ENCODE measurements at places on chromosomes 2 and 18.

- no peak for DNase-seq
These were observed 104.5 kb upstream of the EPC2 start for GRCh38 chr2:148540022-148540421.

DNA sequence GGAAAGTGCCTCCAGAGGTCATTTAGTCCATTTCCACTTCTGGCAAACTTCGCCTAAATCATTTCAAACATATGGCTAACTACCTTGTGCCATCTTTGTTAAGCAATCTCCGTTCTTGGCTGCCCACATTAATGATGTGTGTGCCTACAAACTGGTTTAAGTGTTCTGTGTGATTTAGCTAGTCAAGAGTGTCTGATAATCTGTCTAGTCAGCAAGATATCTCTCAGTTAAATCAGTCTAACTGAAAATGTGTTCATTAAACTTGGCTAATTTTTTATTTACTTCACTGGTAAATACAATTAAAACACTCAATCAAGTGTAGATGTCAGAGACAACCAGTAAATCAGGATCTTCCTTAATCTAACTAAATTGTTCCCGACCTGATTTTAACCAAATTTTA lies 352.4 kb downstream of the ERBB4 start:
- no peak for DNase-seq

DNA sequence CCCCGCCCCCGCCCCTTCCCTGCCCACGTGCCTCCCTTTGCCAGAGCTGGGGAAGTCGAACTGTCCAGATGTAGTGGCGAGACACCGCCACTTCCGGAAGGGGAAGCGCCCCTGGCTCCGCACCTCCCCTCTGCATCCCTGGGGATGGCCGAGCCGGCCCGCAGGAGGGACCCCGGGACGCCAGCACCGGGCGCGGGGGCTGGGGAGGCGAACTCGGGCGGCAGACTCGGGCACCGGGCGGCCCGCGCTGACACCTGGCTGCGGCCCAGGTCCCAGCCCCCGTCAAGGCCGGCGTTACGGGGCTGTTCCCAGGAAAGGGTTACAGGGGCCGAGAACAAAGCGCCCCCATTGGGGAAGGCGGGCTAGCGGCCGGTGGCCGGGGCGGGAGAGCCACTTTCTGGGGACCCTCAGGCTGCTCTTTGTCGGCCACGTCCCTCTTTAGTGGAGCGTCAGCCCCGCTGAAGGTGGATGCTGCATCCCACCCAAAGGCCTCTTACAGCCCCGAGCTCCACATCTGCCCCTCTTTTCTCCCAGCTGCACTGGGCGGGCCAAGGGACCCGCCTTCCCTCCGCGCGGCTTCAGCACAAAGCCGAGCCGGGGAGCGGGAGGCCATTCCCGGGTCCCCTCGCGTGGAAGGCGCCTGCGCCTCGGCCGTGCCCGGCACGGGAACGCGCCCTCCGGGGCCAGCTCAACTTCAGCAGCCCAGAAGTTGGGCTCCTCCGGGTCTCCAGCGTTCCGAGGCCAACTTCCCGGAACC lies 1.3 kb downstream of the SDC1 start:
- peak; percentile 26 for DNase-seq

DNA sequence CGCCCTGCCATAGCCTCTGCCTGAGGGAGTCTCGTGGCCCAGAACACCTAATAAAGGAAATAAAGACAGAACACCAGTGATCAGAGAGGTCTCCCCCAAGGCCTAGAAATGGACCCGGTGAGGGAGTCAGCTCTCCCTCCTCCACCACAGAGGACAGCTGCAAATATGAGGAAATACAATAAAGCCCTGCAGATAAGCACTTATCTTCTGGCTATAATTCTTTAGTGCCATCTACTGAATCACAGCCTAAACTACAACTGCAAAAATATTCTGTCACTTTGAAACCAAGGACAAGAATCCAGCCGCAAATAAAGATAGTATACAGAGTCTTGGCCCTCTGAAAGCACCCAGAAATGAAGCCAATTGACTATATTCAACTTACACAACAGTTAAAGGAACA lies 42.4 kb upstream of the TACR1 start:
- DNase-seq, result no peak

DNA sequence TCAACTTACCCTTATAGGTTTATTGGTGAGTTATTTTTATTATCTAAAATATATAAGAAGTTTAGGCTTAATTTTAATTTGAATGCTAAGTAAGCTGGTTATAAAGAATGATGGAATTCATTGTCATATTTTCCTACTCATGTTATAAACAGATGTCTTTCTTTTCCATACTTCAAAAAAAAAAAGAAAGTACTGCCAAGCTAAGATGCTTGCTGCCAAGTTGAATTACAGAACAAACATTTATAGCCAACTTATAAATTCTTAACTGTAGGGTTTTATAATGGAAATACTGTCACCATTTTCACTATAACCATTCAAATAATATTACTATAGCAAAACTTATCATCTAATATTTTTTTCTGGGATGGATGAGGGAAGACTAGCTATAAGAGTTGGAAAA lies 676.0 kb downstream of the NRXN1 start:
- no peak for DNase-seq

DNA sequence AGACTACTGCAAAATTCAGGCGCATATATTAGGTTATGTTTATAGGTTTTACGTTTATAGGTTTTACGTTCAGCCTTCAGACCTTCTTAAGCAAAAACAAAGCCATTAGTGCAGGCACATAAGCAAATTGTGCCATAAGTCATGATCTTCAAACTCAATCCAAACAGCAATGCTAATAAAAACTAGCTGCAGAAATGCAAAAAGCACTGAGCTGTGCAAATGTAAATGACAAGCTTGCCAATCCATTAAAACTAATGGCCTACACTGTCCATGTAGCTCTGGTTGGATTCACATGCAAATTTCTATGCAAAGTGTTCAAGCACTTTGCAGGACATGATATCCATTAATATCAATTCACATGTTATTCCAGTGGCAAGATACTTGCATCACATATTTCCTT lies 50.9 kb downstream of the LRPPRC start:
- DNase-seq, result no peak

DNA sequence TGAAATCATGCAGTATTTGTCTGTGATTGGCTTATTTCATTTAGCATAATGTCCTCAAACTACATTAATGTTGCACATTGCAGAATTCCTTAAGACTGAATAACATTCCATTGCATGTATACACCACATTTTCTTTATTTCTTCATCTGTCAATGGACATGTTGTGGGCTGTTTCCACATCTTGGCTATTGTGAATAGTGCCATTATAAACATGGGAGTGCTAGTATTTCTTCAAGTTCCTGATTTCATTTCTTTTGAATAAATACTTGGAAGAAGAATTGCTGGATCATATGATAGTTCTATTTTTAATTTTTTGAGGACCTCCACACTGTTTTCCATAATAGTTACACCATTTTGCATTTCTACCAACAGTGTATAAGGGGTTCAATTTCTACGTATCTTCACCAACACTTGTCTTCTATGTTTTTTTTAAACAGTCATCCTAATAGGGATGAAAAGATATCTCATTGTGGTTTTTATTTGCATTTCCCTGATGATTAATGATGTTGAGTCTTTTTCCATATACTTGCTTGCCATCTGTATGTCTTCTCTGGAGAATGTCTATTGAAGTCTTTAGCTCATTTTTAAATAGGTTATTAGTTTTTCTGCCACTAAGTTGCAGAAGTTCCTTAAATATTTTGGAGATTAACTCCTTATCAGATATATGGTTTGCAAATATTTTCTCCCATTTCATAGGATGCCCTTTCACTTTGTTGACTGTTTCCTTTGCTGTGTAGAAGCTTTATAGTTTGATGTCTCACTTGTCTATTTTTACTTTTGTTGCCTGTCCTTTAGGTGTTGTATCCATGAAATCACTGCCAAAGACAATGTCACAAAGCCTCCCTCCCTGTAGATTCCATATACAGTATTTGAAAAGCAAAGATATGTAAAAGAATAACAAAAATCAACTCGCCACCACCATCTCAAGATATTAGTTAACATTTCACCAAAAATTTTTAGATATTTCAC lies 14.6 kb downstream of the FBXO11 start:
- no peak for DNase-seq

DNA sequence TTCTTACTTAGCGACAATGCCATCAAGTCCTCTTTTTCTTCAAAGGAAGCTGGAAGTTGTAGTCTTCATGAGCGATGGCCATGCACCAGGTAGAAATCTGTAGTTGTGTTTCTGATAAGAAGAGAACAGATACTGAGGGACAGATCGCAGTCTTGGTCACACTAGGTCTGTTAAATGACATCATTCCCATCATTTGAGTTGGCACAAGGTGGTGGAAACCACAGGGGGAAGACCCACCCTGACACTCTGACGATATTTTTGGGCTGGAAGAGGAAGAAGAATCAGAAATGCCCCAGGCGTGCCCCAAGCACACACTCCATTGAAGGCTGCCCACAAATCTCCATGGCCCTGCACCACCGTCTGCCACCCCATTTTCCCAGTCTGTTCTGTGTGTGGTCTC lies 89.0 kb upstream of the BOD1L2 start:
- DNase-seq, result no peak

DNA sequence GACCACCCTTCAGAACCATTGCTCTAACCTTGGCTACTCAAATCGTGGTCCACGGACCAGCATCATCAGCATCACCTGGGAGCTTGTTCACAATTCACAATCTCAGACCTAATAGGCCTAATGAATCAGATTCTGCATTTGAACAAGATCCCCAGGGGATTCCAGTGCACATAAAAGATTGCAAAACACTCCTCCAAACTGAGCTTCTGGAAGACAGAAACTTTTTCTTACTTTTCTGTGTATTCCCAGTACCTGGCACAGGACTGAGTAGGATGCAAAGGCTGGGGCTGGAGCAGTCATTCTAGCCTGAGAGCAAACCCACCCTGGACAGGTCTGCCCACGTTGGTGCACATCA lies 115.1 kb upstream of the COPS8 start:
- DNase-seq, result no peak

DNA sequence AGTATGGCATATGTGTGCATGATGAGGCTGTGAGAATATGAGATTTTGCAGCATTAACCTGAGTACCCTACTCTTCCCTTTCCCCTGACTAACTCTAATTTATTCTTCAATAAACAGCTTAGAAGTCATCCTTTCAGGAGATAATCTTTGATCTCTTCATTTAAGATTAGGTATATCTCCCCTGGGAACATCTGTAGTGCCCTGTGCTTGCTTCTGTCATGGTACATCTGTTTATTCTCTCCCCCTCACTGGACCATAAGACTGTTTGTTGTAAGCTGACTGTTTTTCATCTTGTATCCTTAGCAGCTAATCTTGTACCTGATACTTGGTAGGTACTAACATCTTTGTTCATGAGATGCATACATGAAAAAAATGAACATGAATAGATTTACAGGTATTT lies 83.1 kb downstream of the MBD5 start:
- no peak for DNase-seq

- no peak for DNase-seq
These were observed 50.0 kb downstream of the DPYSL5 start for GRCh38 chr2:26897807-26898479.

All from NCI-H2029 (cell line).